T-helper 2 cell treated with Interferon-gamma antibody and Interleukin-4, amounts not matched to agents 100 ng/mL and 5 ng/mL, for 36 hours (primary cell): ENCODE measurements at places on chromosomes 4 and X. TPM values are rescaled to one million over a fixed set of nuclear protein-coding genes. Genes with fewer than 3 reads are reported as not detected.

Gene MAPK10
- 0.27 and 0.48 TPM in 2 replicates for total RNA-seq

Gene XPNPEP2
- total RNA-seq: 0.48 and 0.82 TPM in 2 replicates

Gene ADGRG2
- total RNA-seq: not detected in 2 replicates

Gene CYLC1
- total RNA-seq: not detected in 2 replicates

Gene DGAT2L6
- total RNA-seq: not detected in 2 replicates

Gene TMEM31
- not detected in 2 replicates for total RNA-seq
